Iris pigment epithelial cell (primary cell): ENCODE measurements at places on chromosomes 12 and 14.

DNA sequence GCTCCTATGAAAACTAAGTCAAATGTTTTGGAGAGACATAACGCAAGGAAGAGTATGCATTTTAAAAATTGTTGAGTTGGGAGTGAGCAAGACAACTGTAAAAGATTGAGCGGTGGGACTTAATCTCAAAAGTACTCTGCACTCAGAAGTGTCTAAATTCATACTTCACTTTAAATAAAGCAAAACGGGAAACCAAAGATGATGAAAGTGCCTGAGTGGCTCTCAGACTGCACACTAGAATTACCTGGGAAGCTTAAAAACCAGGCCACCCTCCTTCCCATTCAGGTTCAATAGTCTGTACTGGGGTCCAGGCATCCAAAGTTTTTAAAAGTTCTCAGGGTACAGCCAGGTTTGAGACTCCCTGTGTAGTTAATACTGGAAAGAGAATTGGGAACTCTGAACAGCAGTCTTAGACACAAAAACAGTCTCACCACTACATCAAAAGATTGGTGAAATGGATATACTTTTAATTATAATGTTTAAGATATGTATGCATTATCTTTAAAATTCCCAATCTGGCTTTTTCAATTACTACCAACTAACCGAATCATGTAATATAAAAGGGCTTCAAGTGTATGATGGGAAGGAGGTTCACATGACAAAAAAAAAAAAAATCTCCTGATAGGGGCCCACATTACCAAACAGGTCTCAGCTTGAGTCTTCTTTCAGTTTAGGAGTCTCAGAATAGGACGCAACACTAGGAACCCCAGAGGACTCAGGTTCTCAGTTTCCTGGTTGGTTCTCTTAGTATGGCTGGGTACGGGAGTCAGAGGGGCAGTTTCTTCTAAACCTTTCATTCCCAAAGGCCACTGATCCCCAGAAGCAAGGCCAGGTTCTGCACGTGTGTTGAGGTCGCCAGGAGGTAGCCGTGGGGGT lies 1.0 kb downstream of the HOMEZ start:
- peak; percentile 37 for DNase-seq

DNA sequence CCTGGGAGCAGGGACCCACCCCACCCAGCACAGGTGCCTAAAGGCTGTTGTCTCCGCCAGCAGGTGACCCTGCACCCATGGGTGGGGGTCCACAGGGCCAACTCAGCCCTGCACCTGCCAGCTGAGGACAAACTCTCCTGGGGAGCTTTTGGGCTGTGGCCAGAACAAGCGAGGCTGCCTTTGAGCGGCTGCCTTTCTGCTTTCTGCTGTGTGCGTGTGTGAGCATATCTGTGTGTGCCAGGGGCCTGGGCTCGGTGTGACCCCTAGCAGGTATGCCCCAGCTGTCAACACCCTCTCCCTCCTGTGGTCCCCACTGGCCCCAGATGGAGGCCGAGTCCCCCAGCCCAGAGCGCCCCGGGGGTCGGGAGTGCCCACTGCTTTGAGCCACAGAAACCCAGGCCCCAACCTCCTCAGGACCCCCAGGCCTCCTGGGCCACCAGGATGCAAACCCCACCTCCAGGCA lies 25.9 kb upstream of the GPR132 start:
- no peak for DNase-seq

GRCh38 chr12:39989501-39989900 lies 116.4 kb downstream of the SLC2A13 start:
- no peak for DNase-seq

GRCh38 chr12:100661300-100661951 lies 87.9 kb downstream of the GAS2L3 start:
- DNase-seq, result peak; percentile 66
